SJCRH30 (cell line): ENCODE measurements at places on chromosomes 4 and X. TPM values are rescaled to one million over a fixed set of nuclear protein-coding genes. Genes with fewer than 3 reads are reported as not detected.

DNA sequence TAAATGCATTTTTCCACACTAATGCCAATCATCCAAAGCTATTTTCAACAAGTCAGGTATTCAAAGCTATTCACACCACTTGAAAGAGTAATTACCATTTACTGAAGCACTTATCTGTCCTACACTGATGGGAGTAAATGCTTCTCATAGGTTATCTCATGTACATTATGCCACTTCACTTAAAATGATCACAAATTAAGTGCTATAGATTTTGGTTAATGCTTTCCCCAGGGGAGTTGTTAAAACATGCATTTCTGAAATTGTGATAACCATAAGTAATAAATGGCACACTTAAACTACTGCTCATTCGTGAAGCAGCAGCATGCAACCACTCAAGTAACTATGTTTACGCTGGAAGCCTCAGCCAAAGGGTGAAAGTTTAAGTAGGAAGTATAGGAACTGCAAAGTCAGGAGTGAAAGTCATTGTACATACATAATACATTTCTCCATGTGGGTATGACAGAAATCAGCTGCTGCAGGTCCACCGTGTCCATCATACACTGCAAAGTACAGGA is 6.6 kb downstream of the PPM1K start:
- no peak for DNase-seq

DNA sequence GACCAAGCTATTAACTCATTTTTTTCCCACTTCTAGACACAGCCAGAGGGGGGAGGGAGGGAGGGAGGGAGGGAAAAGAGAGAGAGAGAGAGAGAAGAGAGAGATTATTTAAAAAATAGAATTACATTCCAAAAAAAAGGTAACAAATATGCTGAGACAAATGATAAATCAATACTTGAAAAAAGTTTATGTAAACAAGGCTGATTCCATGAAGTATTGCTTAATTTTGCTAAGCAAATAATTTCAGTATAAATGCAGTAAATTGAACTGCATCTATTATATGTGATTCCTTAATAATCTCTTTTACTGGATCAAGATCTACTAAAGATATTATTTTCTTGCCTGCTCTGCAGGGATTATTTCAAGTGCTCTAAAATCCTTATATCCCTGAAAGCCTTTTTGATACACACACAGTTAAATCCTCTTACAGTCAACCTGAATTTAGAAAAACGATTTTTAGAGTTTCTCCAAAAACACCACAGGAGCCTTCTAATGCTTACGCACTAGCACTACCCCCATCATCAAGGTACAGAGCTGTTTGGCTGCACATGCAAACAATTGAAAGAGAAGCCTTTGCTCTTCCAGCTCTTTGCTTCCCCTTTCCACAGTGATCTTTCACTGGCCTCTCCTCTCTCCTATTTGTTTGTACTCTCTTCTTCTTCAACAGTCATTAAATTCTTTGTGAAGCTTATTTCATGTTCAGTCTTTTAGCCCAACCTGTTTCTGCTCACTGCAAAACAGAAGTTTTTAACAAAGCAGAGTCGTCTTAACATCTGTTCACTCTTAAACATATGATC is 426.3 kb upstream of the FAM241A start:
- no peak for DNase-seq

GRCh38 chr4:143420227-143420626 is 83.6 kb downstream of the GAB1 start:
- no peak for DNase-seq

DNA sequence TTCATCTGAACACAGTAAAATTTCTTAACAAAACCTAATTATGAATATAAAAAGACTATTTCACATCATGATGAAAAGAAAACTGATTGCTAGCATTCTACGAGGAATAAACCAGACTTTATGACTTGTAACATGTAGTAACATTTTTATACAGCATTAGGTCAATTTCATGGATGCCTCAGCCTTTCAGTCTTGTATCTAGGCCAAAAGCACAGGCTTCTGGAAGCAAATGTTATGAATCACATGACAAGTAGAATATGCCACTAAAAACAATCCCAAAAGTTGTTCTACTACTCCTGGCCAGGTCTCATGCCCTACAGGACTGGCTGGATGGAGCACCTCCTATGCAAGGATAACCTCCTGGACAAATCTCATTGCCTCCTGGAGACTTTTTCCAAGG is 101.2 kb downstream of the ARHGAP6 start:
- DNase-seq, result no peak

- DNase-seq, result no peak
Measured at GRCh38 chr4:125789023-125789422, 474.3 kb downstream of the FAT4 start.

The DMRTC1 gene
- total RNA-seq, result not detected in 2 replicates

DNA sequence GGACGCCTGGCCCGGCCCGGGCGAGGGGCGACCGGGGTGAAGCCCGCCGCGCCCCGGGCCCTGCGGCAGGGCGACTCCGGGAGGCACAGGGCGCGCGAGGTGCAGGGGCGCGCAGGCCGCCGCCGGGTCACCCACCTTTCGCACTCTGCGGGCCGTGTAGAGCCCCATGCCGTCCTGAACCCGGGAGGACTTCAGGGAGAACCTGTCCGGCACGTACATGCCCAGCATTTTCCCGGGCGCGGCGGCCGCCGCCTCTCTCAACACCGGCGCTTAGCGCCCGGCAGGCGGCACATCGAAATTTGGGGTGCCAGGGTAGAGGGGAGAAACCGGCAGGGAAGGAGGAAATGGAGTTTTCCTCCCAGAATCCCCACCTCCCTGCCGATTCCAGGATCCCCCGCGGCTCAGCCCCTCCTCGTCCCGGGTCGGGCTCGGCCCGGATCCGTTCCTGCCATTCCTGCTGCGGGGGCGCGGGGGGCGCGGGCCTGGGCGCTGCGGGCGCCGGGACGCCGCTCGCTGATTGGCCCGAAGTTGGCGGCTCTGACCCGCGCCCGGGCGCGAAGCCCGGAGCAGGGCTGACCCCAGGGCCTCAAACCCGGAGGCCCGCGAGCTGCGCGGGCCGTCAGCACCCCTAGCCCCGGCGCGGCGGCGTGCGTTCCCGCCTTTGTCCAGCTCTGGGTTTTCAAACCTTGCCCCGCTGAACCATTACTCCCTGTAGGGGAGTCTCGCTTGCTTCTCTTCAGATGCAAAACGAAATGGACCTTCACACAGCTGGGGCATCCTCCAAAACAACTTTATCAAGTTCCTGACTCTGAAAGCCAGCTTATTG is at the start of gene PRDM5:
PRDM5 (minus strand) TSS at position 346 of the 826 bp plus-strand sequence; CDS start at position 228, 118 bp downstream.
- DNase-seq, result peak; percentile 85

The MXD4 gene
- 5.7 and 7.1 TPM in 2 replicates for total RNA-seq

DNA sequence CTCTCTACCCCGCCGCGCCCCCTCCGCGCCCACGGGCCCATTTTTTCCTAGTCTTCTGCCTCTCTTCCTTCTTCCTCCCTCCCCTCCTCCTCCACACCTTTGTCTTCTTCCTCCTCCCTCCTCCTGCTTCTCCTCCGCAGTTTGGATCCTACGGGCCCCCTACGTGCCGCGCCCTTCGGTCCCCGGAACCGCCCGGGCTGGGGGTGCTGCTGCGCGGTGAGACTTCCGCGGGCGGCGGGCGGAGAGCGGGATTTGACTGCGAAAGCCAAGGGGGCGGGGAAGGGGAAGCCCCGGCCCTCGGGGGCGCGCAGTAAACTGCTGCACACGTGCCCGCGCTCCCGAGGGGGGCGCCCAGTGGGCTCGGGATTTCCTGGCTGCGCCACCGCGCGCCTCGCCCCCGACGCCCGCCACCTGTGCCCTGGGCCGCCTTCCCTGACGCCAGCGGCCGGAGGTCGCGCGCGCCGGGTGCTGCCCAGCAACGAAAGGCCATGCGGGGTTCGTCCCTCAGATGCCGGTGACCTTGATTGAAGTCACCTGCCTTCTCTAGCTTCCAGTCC is 3.3 kb upstream of the NKX3-2 start:
- DNase-seq, result peak; percentile 48

- peak; percentile 84 for DNase-seq
Measured at GRCh38 chr4:30802622-30803323, 82.6 kb downstream of the PCDH7 start.

DNA sequence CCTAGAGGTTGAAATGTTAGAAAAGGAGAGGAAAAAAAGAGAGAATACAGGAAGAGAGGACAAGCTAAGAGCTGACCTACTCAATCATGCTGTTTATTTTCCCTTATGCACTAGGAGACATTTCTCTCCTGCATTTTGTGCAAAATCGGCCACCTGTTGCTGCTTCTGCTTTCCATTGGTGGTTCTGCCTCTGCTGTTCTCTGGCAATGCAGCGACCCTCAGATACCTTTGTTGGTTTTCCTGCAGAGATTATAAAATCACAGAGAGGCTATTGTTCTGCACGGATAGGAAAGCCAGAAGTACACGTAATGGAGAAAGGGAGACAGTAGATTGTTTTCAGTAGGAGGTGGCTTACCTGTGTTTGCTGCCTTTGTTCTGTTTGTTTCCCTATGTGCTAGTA is 108.9 kb downstream of the UNC5C start:
- peak; percentile 30 for DNase-seq

DNA sequence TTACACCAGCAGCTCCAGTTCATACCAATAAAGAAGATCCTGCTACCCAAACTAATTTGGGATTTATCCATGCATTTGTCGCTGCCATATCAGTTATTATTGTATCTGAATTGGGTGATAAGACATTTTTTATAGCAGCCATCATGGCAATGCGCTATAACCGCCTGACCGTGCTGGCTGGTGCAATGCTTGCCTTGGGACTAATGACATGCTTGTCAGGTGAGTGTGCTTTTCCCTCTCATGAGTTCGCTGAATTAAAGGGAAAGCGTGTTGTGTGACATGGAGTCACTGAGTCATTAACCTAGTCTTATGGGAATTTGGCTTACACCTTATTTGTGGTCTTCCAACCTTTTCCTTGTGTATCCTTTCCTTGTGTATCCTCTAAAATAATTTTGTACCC is 15.9 kb downstream of the TMEM165 start:
- DNase-seq, result no peak

- peak; percentile 13 for DNase-seq
Measured at GRCh38 chr4:95250544-95251137, 298.1 kb downstream of the UNC5C start.

DNA sequence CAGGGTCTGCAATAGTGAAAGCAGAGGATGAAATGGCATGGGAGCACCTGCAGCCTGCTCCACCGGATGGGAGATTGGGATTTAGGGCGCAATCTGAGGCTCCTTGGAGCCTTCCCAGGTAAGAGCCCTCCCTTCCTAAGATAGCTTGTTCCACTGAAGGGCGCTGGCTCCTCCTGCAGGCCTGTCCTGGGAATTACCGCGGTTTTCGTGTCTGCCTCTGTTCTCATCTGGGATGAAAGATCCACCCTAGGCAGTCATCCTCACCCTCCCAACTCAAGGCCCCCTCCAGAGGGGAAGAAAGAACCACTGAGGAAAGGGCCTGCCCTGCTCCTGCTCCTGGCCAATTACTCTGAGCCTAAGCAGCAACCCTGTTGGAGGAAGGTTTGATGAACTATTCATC is 547.5 kb downstream of the SMARCA1 start:
- peak; percentile 39 for DNase-seq

- DNase-seq, result no peak
Measured at GRCh38 chrX:52923781-52924241, 26.7 kb downstream of the FAM156B start.

- no peak for DNase-seq
Measured at GRCh38 chr4:30989508-30989907, 269.3 kb downstream of the PCDH7 start.

- no peak for DNase-seq
Measured at GRCh38 chr4:122131562-122132157, 20.5 kb upstream of the BLTP1 start.

The GPR82 gene
- not detected in 2 replicates for total RNA-seq

DNA sequence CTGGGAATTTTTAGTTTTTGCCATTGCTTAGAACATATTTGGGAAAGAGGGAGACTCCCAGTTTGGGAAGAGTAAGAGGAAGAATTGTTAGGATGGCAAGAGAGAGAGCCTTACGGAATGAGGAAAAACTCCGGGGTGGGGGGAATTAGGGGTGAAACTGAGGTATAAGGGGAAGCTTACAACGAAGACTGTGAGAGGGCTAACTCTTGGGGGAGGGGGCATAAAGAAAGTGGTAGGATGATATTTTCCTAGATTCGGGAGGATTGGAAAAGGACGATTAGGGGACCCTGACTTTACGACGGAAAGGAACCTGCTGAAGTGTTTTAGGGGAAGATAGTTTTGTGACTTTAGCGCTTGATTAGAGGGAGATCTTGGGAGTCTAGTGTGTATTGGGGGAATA is 86.2 kb upstream of the HPRT1 start:
- peak; percentile 17 for DNase-seq

DNA sequence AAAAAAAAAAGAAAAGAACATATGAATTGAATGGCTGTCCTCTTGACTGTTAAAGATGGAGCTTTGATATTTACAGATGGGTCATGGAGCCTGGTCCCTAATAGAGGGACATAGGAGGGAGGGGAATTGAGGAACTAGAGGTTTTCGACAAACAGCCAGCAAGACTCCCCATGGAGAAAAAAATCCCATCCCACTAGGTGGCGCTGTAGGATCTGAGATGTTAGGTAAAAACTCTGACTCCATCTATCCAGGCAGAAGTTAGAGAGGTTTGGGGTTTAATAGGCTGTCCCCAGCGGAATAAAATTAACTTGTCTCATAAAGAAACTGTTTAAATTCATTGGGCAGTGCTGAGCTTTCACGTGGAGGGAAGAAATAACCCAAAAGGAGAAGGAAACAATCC is 45.9 kb downstream of the HMGB2 start:
- DNase-seq, result peak; percentile 62

DNA sequence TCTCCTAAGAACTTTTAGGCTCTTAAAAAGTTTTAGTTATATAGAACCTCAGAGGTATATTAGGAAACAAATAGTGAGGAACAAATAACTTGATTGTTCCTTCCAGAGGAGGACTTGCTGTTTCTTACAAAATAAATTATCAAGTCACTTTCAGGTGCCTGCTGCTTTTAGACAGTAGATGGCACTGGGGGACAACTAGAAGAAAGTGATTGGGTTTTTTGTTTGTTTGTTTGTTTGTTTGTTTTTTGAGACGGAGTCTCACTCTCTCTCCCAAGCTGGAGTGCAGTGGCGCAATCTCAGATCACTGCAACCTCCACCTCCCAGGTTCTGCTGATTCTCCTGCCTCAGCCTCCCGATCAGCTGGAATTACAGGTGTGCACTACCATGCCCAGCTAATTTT is 35.4 kb upstream of the CDKL5 start:
- DNase-seq, result no peak

- peak; percentile 96 for DNase-seq
Measured at GRCh38 chr4:173252024-173252935, 81.9 kb downstream of the HMGB2 start.

DNA sequence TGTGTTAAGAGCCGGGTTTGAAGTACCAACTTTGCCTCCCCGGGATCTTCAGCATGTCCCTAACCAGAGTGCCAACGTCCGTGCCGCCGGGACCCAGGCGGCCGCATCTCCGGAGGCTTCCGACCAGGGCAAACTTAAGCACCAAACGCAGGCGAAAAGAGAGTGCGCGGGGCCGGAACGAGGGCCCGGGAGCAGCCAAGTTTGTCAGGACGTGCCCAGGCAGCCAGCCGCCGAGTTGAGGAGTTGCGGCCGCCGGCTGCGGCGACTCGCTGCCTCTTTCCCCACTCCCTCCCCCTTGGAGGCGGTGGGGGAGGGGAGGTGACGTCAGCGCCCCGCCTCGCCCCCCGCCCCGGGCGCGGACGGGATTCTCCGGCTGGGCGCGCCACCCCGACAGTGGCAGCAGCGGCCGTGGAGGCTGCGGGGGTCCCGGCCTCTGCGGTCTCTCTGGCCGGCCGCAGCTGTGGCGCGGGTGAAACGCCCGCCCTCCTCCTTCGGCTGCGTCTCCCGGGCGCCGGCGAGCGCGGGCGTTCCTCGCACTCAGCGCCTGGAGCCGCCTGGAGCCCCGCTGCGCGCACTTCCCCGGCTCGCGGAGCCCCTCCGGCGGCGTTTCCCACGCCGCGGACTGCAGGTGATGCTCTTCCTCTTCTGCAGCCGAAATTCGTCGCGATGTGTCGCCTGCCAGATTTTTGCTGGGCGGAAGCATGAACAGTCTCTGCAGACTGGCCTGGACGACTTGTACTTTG is 2.9 kb upstream of the FAT1 start:
- DNase-seq, result peak; percentile 73
